ENCODE measurements at places on chromosomes 7 and 10.

DNA sequence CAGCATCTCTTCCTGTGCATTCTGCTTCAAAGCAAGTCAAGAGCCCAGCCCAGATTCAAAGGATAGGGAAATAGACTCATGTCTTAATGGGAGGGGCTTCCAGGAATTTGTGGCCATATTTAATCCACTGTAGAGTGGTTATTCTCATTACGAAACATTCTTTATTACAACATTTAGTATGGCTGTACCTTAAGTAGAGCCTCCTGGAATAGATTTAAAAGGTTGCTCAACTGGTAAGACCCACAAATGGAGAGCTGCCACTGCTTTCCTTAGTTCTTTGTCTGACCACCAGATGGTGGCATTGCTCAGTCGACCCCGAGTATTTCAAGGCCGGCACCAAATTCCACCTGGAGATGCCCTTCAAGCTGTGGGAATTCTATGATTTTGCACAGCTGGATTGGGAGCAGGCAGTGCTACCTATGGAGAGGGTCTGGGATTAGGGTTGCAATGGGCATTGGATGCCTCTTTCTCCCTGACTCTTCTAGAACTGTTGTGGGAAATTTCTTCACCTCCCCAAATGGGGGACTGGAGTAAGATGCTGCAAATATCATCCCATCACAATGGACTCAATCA lies 102.2 kb downstream of the RBM20 start:
- DNase-seq, result no peak

GRCh38 chr10:109895095-109895818 lies 28.1 kb downstream of the XPNPEP1 start:
- DNase-seq, result no peak

GRCh38 chr7:74501298-74501697 lies 47.6 kb downstream of the GTF2IRD1 start:
- DNase-seq, result no peak

- DNase-seq, result no peak
Measured at GRCh38 chr10:6607778-6608177, 27.7 kb upstream of the PRKCQ start.

DNA sequence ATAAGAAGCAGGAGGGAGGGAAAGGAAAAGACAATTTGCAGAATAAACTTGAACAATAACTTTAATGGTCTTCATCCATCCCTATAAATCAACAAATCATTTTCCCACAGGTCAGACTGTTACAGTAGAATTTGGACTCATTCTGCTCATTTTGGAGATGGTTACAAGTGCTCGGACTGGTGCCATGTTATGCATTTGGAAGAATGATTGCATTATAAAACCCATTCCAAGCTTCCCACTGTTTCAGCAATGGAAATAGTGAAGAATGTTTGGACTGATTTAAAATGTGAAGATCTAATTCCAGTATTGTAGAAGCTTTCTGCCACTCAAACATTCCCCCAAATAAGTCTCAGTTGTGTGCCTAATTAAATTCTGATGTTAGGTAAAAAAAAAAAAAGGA lies 99.7 kb upstream of the ZEB1 start:
- DNase-seq, result no peak

GRCh38 chr10:35040760-35041501 lies 49.2 kb downstream of the CUL2 start:
- peak; percentile 45 for DNase-seq

- DNase-seq, result no peak
Measured at GRCh38 chr7:95921543-95921942, 149.2 kb downstream of the DYNC1I1 start.

DNA sequence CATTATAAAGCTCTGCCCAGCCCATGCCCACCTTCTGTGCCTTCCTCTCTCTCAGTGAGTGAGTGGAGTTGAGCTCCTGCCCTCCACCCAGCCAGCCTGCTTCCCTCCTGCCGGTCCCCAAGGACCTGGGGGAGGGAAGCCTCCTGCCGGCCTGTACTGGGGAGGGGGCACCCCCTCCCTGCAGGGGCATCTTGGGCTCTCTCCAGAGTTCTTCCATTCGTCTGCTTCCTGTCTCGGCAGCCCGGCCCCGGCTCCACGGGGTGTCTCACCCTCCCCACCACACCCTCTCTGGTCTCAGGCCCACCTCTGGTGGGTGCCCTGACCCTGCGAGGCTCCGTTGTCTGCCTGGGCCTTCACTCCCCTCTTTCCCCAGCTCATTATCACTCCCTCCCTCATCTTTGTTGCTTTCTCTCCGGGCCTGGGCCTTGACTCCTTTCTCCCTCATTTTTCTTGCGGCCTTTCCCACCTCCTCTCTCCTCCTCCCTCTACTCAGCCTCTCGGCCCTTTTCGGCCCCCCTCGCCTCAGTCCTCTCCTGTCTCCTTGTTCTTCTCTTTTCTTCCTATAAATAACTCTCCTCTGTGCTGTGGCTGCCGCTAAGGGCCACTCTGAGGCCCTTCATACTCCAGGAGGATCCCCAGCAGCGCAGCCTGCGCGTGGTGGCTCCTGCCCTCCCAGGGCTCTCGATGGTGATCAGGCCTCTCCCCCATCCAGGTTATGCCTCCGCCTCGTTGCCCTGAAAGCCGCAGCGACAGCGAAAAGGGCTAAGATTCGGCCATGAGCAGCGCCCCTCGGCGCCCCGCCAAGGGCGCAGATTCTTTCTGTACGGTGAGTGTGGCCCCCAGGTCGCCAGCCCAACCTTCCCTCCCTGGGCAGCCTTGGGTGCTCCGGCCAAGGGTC lies 2.1 kb downstream of the SLC4A2 start:
- no peak for DNase-seq

GRCh38 chr10:44395396-44395795 lies 10.5 kb upstream of the CXCL12 start:
- no peak for DNase-seq

- no peak for DNase-seq
Measured at GRCh38 chr7:139452958-139453672, 30.4 kb downstream of the KLRG2 start.

GRCh38 chr7:133871757-133872156 lies 255.4 kb upstream of the LRGUK start:
- no peak for DNase-seq

DNA sequence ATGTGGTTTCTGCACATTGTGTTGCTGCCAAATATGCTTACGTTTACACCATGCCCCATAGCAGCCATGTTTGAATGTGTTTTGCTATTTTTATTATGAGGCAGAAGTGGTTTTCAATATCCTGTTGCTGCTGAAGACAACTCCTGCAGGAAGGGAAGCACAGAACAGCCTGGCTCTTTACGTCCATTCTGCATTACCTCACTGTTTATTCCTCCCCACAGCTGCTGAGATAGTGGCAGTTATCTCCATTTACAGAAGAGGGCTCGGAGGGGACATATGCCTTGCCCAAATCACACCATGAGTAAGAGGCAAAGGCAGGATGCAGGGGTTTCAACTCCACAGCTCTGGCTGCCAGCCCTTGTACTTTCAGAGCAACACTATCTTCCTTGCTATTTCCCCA lies 35.3 kb downstream of the PLPP4 start:
- no peak for DNase-seq

GRCh38 chr10:43160046-43160920 lies 22.0 kb downstream of the CSGALNACT2 start:
- DNase-seq, result no peak

DNA sequence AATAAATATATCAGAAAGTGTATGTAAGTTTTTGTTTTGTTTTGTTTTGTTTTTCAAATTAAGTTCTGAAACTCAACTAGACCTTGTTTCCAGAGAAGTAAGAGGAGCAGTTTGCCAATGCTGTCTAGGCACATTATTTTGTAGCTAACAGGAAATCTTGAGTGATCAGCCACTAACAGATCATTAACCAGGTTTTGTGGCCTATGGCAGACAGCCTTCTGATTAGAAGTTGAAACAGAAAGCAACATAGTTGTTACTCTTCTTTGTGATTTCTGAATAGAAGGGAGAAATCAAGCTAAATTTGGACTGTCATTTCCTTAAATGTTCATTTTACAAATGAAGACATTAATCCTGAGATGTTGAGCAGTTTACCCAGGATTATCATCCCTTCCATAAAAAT lies 142.6 kb downstream of the PLXDC2 start:
- no peak for DNase-seq

GRCh38 chr10:24552346-24553016 lies 171.2 kb downstream of the ARHGAP21 start:
- DNase-seq, result no peak

DNA sequence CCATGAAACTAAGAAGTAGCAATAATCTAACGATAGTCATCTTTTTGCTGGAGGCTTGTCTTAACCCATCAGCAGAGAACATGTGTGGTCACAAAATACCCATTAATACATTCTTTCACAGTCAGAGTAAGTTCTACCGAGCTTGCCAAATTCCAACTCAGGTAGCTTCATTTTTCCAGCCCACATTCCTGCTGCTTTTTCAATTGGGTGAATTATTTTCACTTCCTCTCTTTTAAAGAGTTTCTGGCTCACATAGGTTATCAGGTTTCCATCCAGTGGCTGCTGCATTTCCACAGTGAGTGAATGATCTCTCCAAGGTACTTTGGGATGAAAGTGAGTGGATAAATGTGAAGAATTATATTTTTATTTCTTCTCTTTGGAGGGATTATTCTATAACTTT lies 233.1 kb downstream of the SEMA3E start:
- DNase-seq, result no peak

DNA sequence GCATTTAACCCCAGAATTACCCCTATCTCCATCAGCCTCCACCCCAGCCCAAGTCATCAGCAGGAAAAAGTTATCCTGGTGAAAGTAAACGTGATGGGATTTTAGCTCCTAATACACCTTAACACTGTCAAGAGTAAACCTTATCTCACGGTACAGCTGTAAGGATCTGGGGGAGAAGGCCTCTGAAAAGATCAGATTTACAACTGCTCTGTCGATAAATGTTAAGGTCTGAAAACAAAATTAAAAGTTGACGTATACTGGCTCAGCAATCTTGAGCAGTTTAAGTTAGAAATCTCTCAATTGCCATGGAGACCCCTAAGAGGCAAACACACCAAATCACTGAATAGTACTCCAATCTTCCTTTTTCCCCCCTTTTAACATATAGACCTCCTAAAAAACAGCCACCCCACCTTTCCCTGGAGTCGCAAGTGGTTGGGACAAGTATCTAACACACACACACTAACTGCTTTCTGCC lies 6.1 kb downstream of the SKAP2 start:
- no peak for DNase-seq

GRCh38 chr7:158133515-158134271 lies 453.9 kb downstream of the PTPRN2 start:
- no peak for DNase-seq

DNA sequence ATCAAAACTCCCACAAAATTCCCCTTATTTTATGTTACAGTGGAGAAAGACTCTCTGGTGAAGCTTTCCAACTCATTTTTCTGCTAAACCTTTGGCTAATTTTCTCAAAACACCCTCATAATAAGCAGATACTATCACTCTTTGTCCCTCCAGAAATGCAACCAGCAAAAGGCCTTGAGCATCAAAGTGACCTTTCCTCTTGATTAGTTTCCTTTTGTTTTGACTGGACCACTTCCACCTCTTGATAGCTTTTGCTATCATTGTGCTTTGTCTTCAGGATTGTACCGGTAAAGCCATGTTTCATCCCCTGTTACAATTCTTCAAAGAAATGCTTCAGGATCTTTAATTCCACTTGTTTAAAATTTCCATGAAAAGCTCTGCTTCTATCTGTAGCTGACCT lies 115.1 kb upstream of the SLC13A1 start:
- DNase-seq, result no peak

GRCh38 chr7:137933270-137934017 lies 68.4 kb downstream of the CREB3L2 start:
- no peak for DNase-seq

GRCh38 chr7:70743531-70744325 lies 388.2 kb upstream of the GALNT17 start:
- no peak for DNase-seq

DNA sequence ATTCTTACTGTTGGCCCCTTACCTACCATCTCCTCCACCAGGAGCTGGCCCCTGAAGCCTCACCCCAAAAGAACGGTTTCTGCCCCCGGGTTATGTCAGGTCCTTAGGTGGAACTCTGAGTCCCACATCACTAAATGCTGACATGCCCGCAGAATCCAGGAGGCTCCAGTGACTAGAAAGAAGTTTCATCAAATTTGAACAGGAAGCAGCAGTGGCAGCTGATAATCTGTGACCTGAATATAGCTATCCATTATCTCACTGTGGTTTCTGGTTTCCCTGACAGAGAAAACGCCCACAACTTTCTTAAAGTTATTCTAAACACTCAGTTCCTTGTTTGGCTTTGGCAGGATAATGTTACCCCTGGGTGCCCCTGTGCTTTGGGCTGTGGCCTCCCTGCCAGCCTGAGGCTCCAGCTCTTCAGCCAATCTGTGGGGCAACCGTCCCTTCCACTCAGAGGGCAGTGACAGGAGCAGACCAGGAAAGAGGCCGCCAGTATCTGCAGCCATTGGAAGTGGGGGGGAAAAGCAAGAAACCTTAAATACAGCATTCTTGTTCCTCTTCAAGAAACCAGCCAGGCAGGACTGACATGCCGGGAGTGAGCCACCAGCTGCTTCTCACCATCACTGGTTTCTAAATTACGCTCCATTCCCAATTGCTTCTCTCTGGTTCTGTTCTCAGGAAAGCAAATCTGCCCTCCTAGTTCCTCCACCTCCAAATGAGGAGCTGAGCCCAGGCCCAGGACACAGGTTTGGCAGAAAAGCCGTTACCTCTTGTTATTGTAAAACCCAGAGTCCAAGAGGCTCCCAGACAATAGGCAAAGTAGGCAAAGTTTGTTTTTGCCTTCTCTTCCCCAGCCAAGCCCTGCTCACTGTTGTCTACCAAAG lies 41.2 kb upstream of the VCL start:
- no peak for DNase-seq

- no peak for DNase-seq
Measured at GRCh38 chr10:97575127-97575668, 2.6 kb downstream of the ANKRD2 start.

- no peak for DNase-seq
Measured at GRCh38 chr7:101940830-101941229, 123.4 kb downstream of the CUX1 start.

- DNase-seq, result no peak
Measured at GRCh38 chr10:6929148-6929830, 349.2 kb upstream of the PRKCQ start.

GRCh38 chr7:63899691-63900393 lies 98.8 kb upstream of the ZNF722 start:
- DNase-seq, result peak; percentile 54

- no peak for DNase-seq
Measured at GRCh38 chr7:127437837-127438236, 45.3 kb upstream of the ZNF800 start.
